DMS79 treated with DMSO at 0.1 percent for 48 hours (cell line): ENCODE measurements at places on chromosomes 16 and 17.

DNA sequence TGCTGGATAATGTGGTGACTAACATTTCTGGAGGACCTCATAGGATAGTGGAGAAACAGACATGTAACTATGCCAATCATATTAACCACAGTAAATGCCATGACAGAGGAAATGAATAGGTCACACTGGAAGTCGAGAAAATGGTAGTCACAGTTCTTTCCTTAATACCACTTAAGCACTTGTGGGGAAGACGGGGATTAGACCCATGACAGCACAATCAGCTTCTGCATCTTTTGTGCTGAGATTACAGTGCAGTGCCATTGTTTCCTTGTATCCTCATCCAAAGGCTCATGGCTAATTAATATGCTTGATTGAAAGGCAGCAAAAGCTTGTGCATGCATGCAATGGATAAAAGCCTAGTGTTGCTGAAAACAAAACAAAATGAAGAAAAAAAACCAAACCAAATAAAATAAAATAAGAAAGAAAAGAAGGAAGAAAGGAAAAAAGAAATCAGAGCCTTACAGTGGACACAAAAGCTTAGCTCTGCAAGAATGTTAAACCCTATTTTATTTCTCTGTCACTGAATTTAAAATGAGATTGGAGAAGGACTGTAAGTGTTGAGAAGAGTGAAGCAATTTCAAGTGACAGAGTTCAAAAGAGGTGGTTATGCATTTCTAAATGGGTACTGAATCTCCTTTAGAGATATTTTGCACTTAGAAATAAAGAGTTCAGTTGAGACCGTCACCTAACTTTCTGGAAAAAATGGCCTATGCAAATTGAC lies 1011.9 kb downstream of the CDH8 start:
- DNase-seq = no peak

- no peak for DNase-seq
Observed at GRCh38 chr16:3868556-3868955, 12.0 kb downstream of the CREBBP start.

DNA sequence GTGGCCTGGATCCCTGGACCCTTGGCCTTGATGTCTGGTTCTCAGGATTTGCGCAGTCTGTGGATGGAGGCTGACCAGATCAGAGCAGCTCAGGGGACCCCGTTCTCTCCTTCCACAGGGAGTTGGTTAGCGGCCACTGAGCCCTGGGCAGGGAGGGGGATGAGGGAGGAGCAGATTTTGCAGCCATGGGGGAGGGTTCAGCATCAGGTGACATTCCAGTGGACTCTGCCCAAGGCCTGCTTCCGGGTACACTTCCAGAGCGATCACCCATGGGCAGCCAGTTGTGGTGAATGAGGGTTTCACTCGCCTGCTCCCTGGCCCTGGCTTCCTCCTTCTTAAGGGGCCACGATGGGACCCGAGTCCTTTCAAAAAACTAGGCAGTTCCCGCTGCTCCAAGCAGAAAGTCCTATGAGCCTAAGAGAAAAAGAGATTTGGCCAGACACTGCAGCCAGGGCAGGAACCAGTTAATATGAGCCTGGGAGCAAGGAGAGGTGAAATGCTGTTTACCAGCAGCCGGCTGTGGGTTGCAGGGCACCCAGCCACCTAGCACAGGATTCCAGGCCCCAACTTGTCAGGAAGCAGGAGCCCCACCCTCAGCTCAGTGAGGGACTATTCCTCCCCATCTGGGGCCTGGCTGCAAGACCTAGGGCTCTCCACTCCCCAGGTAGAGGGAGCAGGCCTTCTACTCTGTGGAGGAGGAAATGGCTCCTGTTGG lies 4.7 kb upstream of the GPRC5C start:
- no peak for DNase-seq

- no peak for DNase-seq
Observed at GRCh38 chr16:24539850-24540601, 660 bp downstream of the RBBP6 start.

DNA sequence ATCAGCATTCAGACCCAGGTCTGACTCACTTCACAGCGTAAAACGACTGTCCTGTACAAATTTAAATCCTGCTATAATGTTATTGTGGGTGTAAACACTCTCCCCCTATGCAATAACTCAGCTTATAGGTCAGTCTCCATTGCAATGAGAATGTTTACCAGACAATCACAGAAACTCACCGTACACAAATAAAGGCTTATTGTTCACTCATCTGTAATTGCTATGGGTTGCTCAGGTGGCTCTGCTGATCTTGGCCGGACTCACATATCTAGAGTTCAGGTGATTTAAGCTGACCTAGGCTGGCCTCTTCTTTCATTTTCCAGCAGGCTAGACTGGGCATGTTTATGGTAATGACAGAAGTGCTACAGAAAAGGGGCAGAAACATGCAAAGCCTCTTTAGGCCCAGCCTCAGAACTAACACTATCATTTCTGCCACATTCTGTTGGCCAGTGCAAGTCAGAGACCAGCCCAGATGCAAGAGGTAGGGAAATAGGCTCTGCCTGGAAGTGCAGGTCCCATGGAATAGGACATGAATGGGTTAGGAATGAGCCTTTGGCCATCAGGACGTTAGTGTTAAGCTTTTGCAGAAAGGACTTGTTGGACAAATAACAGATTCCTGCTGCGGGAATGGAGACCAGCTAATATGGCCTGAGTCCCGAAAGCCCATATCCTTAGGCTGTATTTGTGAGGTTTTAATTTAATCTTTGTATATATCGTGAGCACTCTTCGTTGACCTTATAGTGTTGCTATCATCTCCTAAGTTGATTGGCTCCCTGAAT lies 44.0 kb downstream of the HLF start:
- DNase-seq = no peak

GRCh38 chr17:15947976-15948752 lies 3.2 kb downstream of the ADORA2B start:
- no peak for DNase-seq

GRCh38 chr17:48004983-48005382 lies 32.6 kb downstream of the COPZ2 start:
- DNase-seq = no peak

DNA sequence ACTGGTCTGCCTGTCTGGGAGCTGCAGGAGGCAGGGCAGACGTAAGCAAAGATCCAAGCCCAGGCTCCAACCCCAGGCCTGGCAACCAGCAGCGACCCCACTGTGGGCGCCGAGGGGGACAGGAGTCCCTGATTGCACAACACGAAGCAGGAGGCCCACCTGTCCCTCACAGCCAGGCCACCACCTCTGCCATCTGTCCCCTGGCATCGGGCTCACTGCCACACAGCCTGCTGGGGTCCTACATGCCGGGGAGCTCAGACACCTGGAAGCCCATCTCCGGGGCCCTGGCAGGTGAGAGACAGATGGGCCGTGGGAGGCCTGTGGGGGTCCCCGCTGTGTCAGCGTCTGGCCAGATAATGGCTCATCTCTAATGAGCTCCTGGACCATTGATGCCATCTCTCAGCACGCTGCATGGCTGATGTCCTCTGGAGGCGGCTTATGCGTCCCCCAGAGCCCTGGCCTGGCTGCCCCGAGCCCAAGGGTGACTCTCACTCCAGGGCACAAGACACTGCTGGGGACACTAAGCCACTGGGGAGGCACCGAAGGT lies 11.3 kb upstream of the RASD1 start:
- no peak for DNase-seq

GRCh38 chr16:12026741-12027490 lies 50.4 kb downstream of the SNX29 start:
- DNase-seq = peak; percentile 73

GRCh38 chr17:65433157-65433556 lies 128.3 kb downstream of the AXIN2 start:
- no peak for DNase-seq

DNA sequence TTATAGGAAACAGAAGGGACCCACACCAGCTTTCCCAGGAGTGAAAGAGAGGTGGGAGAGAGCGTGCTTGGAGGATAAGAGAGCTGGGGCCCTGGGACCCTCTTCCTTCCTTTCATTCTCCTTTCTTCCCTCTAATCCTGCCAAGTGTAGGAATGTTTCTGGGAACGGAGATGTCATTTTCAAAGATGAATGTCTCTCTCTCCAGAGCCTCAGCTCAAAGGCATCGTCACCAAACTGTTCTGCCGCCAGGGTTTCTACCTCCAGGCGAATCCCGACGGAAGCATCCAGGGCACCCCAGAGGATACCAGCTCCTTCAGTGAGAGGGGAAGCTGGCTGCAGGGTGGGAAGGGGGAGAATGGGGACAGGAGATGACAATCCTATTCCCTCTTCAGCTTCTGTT lies 2.0 kb downstream of the FGF11 start:
- no peak for DNase-seq

DNA sequence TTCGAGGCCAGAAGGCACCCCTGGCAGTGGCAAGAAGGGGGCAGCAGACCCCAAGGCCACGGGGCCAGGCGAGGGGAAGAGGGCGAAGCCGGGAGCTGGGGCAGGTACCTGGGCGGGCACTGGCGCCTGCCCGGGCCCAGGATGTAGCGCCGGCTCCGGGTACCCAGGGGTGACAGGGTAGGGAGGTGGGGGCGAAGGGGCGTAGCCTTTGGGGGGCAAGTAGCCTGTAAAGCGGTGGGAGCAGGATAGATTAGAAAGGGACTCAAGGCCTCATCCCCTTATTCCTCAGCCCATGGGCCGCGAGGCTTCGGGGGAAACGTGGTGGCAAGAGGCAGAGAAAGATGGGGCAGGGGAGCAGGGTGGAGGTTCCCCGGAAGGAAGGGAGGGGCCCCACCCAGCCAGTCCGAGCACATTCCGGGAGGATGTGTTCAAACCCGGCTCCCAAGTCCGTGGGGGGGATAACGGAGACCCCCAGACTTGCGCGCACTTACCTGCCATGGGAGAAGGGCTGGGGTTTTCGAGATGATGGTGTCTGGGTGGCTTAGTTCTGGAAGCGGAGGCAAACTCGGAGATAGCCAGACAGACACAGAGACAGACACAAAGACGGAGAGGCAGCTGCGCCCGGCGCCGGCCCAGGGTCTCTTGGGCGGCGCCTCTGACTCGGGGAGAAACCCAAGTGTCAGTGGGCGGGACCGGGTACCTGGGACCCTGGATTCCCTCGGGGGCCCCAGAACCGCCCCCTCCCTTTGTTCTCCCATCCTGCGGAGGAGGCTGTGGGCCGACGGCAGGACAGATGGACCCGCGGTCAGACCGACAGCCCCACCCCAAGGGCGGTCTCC lies 493 bp downstream of the PLSCR3 start:
- DNase-seq = peak; percentile 81

DNA sequence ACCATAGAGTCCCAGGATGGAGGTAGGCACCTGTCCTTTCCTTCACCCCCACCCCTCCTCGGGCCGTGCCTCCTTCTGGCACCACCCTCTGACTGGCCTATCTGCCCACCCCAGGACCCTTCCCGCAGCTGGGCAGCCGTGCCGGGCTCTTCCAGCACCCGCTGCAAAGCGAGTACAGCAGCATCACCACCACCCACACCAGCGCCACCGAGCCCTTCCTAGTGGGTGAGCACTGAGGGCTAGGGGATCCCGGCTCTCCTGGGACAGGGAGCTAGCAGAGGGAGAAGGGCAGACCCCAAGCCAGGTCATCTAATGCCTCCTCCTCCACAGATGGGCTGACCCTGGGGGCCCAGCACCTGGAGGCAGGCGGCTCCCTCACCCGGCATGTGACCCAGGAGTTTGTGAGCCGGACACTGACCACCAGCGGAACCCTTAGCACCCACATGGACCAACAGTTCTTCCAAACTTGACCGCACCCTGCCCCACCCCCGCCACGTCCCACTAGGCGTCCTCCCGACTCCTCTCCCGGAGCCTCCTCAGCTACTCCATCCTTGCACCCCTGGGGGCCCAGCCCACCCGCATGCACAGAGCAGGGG lies 7.8 kb downstream of the GALK1 start:
- no peak for DNase-seq

GRCh38 chr16:87806641-87807546 lies 41.1 kb upstream of the KLHDC4 start:
- peak; percentile 68 for DNase-seq

- no peak for DNase-seq
Observed at GRCh38 chr16:48535369-48535787, 74.6 kb downstream of the N4BP1 start.

- DNase-seq = no peak
Observed at GRCh38 chr16:57091975-57092785, at the start of gene CPNE2. Gene CPNE2, plus strand, starts transcription at chr16:57092583. Its CDS starts 18,160 bp downstream, at chr16:57110743.

DNA sequence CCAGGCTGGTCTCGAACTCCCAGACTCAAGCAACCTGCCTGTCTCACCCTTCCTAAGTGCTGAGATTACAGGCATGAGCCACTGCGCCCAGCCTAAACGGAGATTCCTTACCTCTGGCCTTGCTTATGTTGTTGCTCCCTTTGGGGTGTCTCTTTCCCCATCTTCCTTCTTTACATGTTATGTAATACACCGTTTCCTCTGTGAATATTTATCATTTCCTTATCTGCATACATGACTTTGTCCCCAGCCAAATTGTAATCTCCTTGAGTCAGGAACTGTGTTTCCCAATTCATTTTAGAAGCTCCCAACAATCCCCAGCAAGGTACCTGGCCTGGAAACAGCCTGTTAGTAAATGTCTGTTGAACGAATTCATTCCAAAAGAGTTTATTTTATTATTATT lies 15.7 kb downstream of the COPZ2 start:
- DNase-seq = no peak

- peak; percentile 33 for DNase-seq
Observed at GRCh38 chr16:70416748-70417616, 21.9 kb downstream of the ST3GAL2 start.

DNA sequence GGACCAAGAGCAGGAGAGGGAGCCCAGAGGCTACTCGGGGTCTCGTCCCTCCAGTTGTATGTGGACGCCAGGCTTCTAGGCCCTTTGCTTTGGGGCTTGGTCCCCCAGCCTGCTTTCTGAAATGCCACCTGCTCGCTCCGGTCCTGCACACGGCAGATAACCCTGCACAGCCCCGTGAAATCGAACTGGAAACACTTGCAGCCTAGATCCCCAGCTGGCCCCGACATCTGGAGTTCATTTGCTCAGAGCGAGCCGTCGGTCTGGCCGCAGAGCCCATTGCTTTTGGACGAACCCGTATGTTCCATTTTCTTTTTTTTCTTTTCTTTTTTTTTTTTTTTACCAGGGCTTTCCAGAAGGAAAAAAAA lies 22.9 kb downstream of the C1QTNF1 start:
- DNase-seq = no peak

DNA sequence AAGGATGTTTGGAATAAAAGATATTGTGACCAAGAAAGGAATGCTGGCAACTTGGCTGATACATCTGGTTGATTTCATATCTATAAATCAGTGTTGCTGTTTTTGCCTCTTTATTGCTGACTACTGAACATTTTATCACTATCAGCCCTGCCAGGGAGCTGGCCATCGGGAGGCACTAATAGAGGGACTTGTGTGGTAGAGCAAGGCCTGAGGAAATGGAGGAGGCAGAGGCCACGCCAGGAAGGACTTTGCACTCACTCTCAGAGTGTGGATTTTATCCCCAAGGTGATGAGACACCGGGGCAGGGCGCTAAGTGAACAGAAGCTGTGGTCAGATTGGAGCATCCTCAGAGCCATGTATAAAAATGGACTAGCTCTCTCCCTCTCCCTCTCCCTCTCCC lies 9.3 kb upstream of the CYB561 start:
- no peak for DNase-seq

DNA sequence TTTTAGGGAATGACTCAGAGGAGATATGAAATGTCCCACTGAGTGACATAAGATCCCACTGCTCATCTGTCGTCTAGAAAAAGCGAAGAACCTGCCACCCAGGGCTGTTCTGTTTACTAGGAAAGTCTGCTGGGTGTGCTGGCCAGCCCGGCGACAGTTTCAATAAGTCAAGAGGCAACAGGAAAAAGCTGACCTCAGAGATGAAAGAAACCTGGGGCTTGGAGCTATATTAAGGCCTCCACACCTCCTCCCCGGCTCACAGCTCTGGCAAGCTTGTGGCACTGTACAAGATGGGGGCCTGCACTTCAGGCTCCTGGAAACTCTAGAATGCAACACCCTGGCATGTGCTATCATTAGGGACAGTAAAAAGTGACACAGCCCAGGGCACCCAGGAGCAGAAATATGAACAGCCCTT lies 10.6 kb downstream of the ZFHX3 start:
- DNase-seq = no peak
